ENCODE measurements at places on chromosomes 12 and 14. TPM values are rescaled to one million over a fixed set of nuclear protein-coding genes. Genes with fewer than 3 reads are reported as not detected.

The AKAP6 gene
- total RNA-seq, result 0.55 TPM

The KIF26A gene
- 3.8 TPM for total RNA-seq

The LRRC9 gene
- not detected for total RNA-seq

The HOXC12 gene
- not detected for total RNA-seq

The BCAT1 gene
- 12.2 TPM for total RNA-seq

The PLA2G1B gene
- total RNA-seq, result not detected

The RIC8B gene
- 9.2 TPM for total RNA-seq

The IFNG gene
- total RNA-seq, result not detected

The BHLHE41 gene
- 0.45 TPM for total RNA-seq

The ESR2 gene
- 0.04 TPM for total RNA-seq

The NDRG2 gene
- total RNA-seq, result 2.8 TPM

The GLI1 gene
- total RNA-seq, result 4.8 TPM

The C12orf54 gene
- not detected for total RNA-seq

The KRT75 gene
- 0.11 TPM for total RNA-seq

The DHRS2 gene
- total RNA-seq, result 6.2 TPM

The MDGA2 gene
- total RNA-seq, result not detected

The IL26 gene
- total RNA-seq, result not detected

The CCDC177 gene
- total RNA-seq, result 0.03 TPM

The TAS2R30 gene
- not detected for total RNA-seq

The RHEBL1 gene
- 4.1 TPM for total RNA-seq

The ALDH1L2 gene
- total RNA-seq, result 3.5 TPM

The FSCB gene
- not detected for total RNA-seq

The IRAK3 gene
- total RNA-seq, result 1.4 TPM

The C14orf132 gene
- 6.0 TPM for total RNA-seq

The VDR gene
- total RNA-seq, result 3.5 TPM

The MYH6 gene
- total RNA-seq, result 0.10 TPM

The TSPAN8 gene
- total RNA-seq, result 0.22 TPM

The AQP2 gene
- not detected for total RNA-seq

The E2F7 gene
- 6.8 TPM for total RNA-seq

The STAC3 gene
- total RNA-seq, result 0.56 TPM

The NXPH4 gene
- 3.8 TPM for total RNA-seq

The CCDC197 gene
- not detected for total RNA-seq

Measured in A549 treated with AZD2906 at 1 μM for 4 hours (cell line).